ENCODE measurements at places on chromosomes 2 and 18.

DNA sequence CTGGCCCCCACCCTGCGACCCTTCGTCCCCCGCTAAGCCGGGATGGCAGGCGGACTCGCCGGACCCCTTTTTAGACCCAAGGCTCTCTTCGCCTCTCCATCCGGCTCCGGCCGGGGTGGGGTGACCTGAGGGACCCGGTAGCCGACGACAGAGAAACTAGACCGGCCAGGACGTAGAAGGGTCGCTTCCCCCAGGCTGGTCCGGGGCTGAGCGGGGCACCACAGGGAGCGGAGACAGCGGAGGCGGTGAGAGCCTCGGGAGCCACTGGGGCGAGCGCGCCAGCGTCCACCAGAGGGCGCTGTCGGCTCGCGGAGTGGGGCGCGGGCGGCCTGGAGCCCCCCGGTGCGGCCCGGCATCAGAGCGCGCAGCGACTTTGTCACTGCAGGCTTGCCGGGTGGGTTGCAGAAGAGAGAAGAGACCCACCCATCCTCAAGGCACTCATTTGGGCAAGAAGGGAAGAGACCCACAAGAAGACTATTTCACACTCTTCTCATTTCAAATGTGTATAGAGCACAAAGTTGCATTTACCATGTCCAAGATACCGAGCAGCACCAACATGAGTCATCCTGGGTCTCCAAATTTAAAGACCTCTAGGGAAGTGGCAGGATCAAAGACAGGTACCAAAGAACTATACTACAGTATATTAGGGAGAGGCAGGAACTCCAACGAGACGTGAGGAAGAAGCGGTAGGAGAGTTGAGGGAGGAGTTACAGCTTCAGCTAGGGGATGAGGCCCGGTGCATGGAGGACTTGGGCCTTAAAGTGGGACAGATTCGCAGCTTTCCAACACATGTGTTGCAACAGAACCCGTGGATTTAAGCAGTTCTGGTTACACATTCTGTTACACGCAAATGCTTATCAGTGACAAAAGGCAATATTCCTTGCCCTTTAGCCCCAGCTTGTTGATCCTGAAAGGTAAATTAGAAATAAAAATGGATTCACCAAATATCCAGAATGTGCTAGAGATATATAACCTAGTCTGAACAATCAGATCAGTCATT, 7.6 kb upstream of the PRKCE start:
- peak; percentile 60 for DNase-seq

DNA sequence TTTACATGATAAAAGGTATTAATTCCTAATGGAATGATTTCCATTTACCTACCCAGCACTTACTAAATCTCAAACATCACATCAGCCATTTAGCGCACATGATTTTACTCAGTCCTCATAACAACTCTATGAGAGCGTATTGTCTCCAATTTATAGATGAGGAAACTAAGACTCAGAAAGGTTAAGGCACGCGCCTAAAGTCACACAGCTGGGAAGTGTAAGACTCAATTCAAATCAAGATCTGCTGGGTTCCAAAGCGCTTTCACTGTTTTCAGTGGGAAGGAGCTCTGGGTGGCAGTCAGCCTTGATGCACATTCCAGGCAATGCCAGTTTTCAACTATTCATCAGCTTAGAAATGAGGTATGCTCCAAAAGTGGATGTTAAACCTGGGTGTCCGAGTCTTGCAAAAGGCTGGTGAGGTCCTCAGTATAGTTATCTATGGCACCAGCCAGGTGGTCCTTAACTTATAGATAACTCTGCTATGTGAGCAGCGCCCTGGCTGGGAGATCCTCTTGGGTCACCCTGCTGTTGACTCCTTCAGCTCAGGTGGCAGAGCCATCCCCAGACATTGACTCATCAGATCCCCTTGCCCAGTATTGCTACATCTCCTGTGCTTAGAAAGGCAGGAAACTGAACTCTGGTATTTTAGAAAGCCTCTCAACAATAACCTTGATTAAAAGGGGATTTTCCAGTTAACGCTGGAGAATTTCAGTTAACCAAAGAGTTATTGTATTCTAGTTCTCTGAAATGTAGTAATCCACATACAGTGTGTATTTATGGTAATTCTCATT, 47.1 kb downstream of the SLC4A1AP start:
- DNase-seq = no peak

DNA sequence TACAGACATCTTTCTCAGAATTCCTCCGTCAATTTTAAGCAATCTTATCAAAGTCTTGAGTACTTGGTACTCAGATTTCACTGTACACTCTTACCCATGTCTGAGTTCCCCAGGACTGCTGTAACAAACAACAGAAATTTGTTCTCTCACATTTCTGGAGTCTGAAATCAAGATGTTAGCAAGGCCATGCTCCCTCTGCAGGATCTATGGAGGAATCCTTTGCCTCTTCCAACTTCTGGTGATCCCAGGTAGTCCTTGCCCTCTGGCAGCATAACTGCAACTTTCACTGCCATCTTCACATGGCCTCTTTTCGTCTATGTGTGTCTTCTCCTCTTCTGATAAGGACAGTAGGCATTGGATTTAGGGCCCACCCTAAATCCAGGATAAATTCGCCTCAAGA, 17.1 kb upstream of the CACNB4 start:
- DNase-seq = no peak

DNA sequence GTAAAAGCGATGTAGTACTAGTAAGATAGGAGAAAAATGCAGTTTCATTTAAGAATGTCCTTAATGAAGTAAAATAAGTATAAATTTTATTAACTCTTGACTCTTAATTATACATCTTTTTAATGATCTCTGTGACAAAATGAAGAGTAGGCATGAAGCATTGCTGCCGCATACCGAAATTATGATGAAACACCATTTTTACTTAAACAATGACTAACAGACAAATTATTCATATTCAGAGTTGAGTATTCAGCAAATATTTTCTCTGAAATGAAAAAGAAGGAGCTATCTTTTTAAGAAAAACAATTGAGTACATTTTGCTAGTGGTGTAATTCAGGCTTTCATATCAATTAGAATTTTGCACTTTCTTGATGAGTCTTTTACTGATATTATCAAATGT, 150.6 kb upstream of the DOCK10 start:
- no peak for DNase-seq

- no peak for DNase-seq
These were observed 5.3 kb upstream of the RPL37A start for GRCh38 chr2:216493334-216493685.

- no peak for DNase-seq
These were observed 49.3 kb downstream of the TMX3 start for GRCh38 chr18:68665628-68666027.

- no peak for DNase-seq
These were observed 185.4 kb downstream of the INHBB start for GRCh38 chr2:120531365-120531764.

GRCh38 chr2:552906-553305, 124.3 kb downstream of the TMEM18 start:
- DNase-seq = no peak

DNA sequence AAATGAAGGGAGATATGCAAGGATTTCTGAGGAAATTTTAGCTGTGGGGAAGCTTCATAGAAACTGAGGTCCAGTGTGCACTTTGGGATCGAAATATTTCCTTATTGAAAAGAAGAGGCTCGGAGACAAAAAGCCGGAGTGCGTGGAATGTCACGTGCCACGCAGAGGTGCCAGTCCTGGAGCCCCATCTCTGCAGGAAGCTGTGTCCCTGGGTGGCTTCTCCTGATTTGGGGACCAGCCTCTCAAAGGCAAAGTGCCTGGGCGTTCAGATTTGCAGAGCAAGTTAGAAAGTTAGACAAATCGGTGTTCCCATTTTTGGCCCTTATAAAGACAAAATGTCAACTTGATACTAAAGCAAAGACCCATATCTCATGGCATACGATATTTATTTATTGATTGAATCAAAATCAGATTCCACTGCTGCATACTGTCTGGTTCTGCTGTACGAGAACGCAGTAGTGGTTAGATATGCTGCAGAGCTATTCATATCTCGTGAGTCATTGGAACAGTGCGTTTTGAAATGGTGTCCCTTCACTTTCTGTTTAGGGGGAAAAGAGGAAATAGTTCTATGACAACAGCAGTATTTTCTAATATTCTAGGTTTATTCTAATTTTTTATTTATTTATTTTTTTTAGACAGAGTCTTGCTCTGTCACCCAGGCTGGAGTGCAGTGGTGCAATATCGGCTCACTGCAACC, 9.1 kb upstream of the ATG16L1 start:
- DNase-seq = no peak

DNA sequence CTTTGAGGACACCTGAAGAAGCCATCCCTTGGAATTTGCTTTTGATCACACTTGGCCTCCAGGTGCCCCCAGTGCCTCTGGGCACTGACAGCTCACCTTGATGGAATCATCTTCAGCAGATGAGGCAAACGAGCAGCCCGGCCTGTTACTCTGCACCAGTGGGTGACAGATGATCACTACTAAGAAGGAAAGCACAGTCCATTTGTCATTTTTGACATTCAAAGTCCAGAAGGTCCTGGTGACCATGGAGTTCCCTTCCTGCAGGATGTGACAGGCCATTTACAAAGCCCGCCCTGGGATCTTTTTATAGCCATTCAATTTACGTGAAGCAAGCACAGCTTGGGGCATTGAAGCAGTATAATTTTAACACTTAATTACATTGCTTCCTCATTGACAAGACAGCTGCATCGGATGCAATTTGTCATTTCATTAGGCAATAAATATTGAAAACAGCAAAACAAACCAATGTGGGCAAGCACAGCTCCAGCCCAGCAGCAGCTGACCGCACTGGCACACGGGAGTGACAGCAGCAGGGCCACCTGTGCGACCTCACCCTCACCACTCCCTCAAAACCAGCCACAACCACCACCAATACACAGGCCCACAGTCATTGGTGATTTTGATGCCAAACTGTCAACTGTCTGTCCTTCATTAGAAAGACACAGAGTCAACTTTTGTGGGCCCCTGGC, 76.0 kb upstream of the SLC66A3 start:
- no peak for DNase-seq

GRCh38 chr2:132419941-132420340, 3.3 kb downstream of the GPR39 start:
- DNase-seq = no peak

GRCh38 chr2:181399027-181399426, 58.2 kb upstream of the ITGA4 start:
- DNase-seq = no peak

DNA sequence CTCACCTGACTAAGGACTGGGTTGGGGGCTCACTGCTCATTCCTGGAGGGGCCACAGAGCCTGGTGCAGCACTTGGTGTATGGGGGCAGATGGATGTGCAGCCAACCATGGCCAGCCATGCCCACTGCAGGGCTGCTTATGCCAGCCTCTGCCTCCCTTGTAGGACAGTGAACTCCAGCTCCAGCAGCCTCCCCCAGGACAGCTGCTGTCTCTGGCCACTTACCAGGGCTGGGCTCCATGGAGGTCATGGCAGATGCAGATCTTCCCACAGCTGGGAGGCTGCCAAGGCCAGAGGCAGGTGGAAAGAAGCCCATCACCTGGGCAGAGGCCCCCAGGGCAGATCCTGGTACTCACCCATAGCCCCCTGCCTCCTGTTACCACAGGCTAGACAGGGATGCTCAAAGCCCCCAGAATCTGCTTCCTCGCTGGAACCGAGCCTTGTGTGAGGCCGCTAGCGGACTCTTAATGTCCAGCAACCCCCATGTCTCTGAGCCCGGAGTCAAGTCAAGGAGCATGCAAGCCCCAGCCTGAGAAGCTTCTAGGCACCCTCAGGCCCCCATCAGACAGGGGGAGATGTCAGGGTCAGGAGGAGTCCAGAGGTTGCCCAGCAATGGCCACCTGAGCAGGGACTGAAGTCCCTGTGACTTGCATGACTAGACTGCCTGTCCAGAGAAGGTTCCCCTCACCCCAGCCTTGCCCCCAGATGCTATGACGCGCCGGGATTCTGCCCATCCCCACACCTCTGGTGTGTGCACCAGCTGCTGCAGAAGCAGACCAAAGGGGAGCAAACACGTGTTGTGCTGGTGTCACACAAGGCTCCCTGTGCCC, 123.6 kb downstream of the TWIST2 start:
- no peak for DNase-seq

DNA sequence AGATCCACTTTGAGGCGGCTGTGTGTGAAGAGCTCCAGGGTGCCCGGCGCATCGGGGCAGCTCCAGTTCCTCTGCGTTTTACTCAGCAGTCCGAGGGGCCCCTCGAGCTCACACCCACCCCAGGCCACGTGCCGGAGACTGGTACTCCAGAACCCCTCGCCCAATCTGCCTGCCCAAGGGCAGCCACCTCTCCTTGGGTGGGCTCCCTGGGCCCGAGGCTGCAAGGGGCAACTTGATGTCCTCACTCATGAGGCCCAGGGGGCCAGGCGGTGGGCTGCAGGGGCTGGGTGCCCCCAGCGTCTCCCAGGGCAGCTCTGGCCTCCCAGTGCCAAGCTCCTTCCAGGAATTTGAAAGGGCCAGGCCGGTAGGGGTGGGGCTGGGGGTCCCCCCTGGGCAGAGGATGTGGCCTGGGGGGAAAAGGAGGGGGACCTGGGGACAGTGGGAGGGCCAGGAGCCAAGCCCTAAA, 16.7 kb downstream of the RAMP1 start:
- DNase-seq = no peak

GRCh38 chr18:30302181-30302580, 740.4 kb downstream of the DSC3 start:
- no peak for DNase-seq

GRCh38 chr2:106982350-106982749, 96.4 kb upstream of the ST6GAL2 start:
- DNase-seq = no peak

GRCh38 chr2:69717861-69718273, 24.1 kb upstream of the ANXA4 start:
- no peak for DNase-seq

DNA sequence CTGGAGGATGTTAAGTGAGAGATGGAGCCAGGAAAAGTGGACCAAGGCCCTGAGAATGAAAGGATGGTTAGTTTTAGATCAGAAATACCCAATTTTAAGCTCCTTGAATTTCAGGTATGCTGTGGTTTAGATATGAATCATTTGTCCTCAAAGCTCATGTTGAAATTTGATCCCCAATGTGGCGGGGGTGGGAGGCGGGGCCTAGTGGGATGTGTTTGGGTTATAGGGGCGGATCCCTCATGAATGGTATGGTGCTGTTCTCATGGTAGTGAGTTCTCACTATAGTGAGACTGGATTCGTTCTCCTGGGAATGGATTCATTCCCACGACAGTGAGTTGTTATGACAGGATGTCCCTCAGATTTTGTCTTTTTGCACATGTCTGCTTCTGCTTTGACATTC, 11.4 kb downstream of the MYO5B start:
- DNase-seq = no peak

DNA sequence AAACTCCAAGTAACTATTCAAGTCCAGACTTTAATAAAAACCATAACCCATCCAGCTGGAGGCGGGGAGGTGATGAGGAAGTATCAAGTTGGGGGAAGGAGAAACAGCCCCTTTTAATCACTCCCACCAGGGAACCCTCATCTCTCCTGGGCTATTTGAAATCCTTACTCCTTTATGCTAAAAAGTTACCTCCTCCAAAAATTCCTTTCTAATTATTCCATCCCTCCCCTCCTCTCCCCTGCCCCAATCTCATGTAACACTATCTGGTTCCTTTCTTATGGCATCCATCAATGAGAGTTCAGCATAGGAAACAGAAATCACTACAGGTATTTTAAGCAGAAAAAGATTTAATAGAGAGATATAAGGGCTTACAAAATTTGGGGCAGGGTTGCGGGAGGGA, 9.3 kb upstream of the SLC14A2 start:
- no peak for DNase-seq

GRCh38 chr2:63444565-63445288, 143.6 kb downstream of the WDPCP start:
- no peak for DNase-seq
